Brain (organoid and tissue), 16 donors: ENCODE measurements at places on chromosomes 11 and 22.
A peak's percentile ranks its signal among the peaks of the same experiment; 100 is the strongest.

DNA sequence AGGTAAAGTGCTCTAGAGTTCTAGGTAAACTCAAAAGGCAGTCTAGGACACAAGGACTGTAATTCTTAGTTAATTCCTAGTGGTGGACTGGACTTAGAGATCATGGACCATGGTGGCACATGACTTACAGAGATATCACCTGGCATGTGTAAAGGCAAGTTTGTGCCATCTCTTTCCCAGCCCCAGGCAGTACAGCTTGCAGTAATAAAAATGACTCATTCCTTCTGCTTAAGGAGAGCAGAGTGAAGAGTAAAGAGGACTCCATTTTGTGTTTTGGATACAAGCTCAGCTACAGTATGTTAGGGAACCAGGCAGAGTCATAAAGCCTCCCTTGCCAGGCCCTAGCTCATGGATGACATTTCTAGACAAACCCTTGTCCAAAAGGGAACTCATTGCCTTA, 629.9 kb downstream of the JRKL start:
- no peak for DNase-seq

DNA sequence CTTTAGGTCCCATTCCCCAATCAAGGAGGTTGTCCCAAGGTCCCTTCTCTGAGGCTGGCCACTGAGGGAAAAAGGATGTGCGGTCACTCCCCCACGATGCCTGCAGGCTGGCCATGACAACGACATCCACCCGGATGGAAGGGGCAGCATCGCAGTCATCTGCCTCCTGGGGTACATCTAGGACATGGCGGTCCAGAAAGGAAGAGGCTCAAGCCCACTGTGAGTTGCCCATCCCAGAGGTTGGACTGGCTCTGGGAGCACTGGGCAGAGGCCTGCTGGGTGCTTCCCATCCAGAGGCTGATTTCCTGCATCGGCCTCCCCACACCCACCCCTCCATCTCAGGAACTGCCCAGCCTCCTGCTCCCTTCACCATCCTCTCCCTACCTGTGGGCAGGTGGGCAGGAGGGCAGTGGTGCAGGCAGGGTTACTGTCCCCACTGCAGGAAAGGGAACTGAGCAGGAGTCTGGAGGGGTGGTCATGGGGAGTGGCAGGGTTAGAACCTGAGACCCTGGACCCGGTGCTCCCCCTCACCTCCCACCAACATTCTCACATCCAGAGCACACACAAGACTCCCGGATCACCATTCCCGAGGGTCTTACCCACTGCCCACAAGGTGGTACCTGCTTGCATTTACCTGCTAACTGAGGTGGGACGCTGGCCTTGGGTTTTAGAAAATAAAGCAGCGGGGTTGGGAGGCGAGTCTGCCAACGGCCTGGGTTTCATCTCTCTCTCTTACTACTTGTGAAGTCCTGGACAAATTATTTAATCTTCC, 4.4 kb downstream of the RCE1 start:
- DNase-seq = no peak

DNA sequence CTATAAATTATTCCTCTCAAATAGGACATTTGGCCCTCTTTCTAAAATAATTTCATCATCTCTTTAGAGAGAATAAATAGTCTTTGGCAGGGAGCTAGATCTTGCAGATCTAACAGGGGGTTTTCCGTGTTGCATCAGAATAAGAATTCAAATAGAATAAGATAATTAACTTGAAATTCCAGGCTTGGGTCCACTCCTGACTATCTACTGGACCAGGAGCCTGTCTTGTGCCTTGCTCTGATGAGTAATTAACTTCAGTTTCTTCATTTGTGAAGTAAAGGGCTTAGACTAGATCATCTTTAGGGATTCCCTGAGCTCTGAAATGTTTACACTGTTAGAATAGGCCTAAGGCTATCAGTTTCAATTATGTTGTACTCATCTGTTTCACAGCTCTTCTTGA, 23.5 kb upstream of the TMEM123 start:
- no peak for DNase-seq

- DNase-seq = no peak
Measured at GRCh38 chr11:44621784-44622183, 56.3 kb downstream of the CD82 start.

DNA sequence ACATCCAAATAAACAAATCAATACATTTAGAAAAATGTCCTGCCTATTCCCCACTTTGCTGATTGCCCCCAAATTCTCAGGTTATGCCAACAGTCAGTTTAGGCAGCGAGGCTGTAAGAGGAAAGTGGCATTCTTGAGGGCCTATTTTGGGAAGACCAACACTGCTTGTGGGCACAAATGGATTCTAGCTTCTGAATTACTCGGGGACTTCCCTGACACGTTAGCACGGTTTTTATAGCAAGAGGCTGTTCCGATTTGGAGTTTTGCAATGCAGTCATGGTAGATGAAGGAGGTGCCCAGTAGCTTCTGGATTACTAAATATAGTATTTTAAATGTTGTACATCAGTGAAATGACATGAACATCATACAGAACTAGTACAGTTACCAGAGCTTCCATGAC, 13.1 kb downstream of the RCN1 start:
- DNase-seq = no peak

GRCh38 chr22:30718491-30718890, 23.8 kb downstream of the OSBP2 start:
- DNase-seq = no peak

DNA sequence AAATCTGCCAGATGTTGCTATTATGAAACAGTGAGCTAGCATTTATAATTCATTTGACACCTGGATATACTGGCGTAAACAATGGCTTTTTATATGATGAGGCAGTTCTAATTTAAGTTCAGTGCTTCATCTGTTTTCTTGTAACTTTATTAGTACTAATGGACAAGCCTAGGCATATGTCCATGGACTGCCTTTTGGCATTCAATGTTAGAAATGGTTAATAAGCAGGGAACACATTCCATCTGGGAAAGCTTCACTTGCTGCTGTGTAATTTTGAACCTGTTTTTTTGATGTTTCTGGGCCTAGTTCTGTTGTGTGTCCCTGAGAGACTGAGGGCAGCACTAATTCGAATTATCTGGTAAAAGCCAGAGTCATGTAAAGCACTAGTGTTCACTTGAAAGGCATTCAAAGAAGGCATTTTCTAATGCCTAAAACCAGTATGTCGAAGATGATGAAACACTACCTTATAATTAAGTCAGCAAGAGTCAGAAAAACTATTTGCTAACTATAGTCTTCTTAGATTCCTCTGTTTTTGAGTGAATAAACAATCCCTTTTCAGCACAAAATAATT, 138.5 kb downstream of the SWAP70 start:
- DNase-seq = no peak

GRCh38 chr11:60592601-60593000, 77.4 kb downstream of the MS4A13 start:
- no peak for DNase-seq

DNA sequence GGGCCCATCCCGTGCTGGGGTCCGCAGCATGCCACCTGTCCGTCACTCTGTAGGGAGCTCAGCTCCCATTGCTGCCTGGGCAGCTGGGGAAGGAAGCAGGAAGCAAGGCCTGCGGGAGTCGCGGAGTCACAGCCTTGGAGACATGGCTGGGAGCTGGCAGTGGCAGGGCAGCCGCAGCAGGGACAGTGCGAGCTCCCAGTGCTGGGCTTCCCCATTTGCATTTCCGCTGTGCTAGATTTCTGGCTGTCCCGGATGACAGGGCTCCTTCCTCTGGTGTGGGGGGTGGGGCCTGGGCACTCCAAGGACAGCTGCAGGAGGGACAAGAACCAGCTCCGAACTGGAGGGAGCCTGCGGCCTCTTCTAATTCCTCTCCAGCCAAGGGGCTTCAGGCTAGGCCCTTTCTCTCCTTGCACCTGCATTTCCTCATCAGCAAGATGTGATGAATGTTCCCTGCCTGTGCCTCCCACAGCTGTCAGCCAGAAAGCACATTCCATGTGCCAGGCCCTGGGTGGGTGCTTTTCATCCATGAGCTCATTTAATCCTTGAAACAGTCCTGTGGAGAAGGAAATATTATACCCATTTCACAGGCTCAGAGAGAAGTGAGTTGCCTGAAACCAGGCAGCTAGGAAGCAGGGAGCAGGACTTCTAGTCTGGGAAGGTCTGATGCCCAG, 48.0 kb downstream of the MYO7A start:
- DNase-seq = no peak

DNA sequence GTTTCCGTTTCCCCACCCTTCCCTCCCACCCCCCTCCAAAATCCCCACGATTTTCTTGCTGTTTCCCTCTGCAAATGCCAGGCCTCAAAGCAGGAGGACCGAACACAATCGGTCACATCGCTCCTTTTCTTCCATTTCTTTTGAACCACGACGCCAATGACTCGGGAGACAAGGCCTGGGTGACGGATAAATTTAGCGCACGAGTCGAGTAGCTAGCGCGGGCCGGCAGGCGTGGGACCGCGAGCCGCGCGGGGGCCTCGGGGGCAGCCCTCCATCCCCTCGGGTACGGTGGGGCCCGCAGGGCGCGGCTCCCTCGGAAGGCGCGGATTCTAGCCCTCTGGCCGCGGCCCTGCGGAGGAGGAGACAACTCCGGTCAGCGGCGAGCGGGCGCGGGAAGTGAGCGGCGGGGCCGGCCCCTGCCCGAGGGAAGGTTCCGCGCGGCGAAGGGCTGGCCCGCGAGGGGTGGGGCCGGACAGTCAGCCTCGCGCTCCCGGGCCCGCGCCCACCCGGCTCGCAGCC, 414 bp downstream of the JOSD1 start:
- peak; percentile 40 for DNase-seq

DNA sequence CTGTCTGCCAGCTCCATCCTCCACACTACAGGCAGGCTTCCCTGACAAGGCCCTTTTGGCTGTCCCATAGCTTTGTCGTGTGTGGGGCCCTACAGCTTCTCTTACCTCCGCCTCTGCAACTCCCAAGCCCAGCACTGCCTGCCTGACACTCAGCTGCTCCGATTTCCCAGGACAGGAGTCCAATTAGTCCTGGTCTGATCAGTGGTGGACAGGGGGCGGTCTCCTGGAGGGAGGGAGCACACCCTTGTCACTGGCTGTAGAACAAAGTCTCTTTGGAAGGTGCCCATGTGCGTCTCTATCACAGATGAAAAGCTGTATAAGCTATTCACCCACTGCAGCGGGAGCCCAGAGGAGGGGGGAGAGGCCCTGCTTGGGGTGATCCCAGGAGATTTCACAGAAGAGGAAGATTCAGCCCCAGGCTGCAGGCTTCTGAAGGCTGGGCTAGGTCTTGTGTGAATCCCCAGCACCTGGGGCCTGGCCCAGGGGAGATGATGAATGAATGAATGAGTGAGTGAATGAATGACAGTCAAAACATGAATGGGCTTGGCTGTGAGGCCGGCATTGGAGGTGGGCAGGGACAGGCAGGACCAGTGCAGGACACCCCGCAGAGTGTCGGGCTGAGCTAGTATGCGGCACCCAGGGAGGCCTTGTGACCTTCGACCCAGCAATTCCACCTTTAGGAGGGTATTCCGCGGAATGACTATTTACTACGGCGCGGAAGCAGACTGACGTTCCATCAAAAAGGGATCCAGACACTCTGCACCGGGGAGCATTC, 142.4 kb downstream of the CACNA1I start:
- no peak for DNase-seq

DNA sequence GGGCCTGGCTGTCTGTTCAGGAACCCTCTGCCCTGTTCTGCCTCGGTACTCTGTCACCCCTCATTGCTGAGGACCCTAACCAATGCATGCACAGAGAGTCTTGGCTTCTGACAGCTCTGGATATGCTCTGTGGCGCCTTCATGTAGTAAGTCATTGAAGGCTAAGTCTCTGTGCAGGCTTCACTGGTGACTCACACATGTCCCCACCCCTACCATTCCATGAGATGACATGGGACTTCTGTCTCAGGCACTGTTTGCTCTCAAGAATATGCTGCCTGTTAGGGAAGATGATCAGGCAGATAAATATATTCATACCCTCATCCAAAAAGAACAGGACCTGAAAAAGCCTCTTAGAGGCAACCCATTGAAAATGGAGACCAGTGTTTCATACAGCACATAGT, 43.6 kb upstream of the HORMAD2 start:
- DNase-seq = no peak

GRCh38 chr11:64318766-64319761, 1.1 kb downstream of the PRDX5 start:
- no peak for DNase-seq

GRCh38 chr22:44164031-44164430, 16.7 kb upstream of the PARVG start:
- DNase-seq = no peak

GRCh38 chr11:10544491-10545465, 3.8 kb upstream of the RNF141 start:
- DNase-seq = no peak

GRCh38 chr11:116424615-116425261, 348.0 kb downstream of the BUD13 start:
- DNase-seq = no peak
